ENCODE measurements at places on chromosomes 1 and 21.
A peak's percentile ranks its signal among the peaks of the same experiment; 100 is the strongest.

- DNase-seq = no peak
- H3K36me3 ChIP-seq = no peaks in the 10 kb centered on the region
- peaks cover 5% of the 10 kb centered on the region for H3K27me3 ChIP-seq
- H3K4me3 ChIP-seq = no peak overlapping the region
- H3K27ac ChIP-seq = no peak overlapping the region
- no peaks in the 10 kb centered on the region for H3K4me1 ChIP-seq
These were observed 56.2 kb upstream of the RASAL2 start for GRCh38 chr1:178037510-178038253.

- H3K27me3 ChIP-seq = peaks cover 23% of the 10 kb centered on the region
- no peak overlapping the region for H3K27ac ChIP-seq
- H3K4me3 ChIP-seq = no peak overlapping the region
- no peaks in the 10 kb centered on the region for H3K36me3 ChIP-seq
- peak; percentile 27 for DNase-seq
- H3K4me1 ChIP-seq = no peaks in the 10 kb centered on the region
These were observed 61.4 kb upstream of the LRRN2 start for GRCh38 chr1:204746838-204747442.

DNA sequence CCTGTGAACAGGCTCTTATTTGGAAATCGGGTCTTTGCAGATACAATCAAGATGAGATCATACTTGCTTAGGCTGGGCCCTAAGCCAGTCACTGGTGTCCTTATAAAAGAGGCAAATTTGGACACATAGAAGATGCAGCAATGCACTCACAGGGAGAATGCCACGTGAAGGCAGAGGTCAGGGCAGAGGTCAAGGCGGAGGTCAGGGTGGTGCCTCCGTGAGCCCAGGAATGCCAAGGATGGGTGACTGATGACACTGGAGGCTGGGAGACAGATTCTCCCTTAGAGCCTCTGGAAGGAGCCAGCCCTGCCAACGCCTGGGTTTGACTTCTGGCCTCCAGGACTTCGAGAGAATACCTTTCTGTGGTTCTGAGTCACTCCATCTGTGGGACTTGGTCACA lies 22.8 kb upstream of the C1orf174 start:
- H3K27me3 ChIP-seq = no peaks in the 10 kb centered on the region
- DNase-seq = no peak
- peaks cover 5% of the 10 kb centered on the region for H3K4me1 ChIP-seq
- H3K4me3 ChIP-seq = no peak overlapping the region

- no peaks in the 10 kb centered on the region for H3K36me3 ChIP-seq
- H3K4me3 ChIP-seq = no peak overlapping the region
- no peaks in the 10 kb centered on the region for H3K27me3 ChIP-seq
- H3K27ac ChIP-seq = no peak overlapping the region
- DNase-seq = no peak
These were observed 284.1 kb downstream of the BRINP3 start for GRCh38 chr1:190193508-190194115.

- no peak overlapping the region for H3K4me3 ChIP-seq
- no peaks in the 10 kb centered on the region for H3K27me3 ChIP-seq
- H3K27ac ChIP-seq = peak overlapping the region; percentile 78
- no peak for DNase-seq
- H3K4me1 ChIP-seq = peaks cover 46% of the 10 kb centered on the region
These were observed 21.9 kb upstream of the ALDH4A1 start for GRCh38 chr1:18924221-18924691.

GRCh38 chr1:44217809-44218410 lies 4.6 kb downstream of the DMAP1 start:
- no peaks in the 10 kb centered on the region for H3K27me3 ChIP-seq
- no peak overlapping the region for H3K27ac ChIP-seq
- H3K4me3 ChIP-seq = no peak overlapping the region

DNA sequence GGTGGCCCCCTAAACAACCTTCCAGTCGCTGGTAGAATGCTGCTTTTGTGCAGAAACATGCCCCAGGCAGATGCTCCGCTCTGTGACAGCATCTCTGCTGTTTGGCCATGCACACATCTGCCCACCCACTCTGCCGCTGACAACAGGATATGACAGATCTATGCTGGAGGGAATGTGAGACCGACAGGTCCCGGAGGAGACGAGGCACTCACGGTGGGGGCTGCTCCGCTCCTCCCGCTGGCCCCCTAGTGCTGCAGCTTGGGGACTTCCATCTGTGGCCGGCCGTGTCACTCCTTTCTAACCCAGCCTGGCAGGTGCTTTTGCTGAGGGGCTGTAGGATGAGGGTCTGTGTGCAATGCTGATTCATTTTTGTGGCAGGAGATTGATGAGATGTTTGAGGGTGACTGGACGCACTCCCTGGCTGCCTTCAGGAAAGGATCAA lies 49.1 kb upstream of the DMRTB1 start:
- H3K4me1 ChIP-seq = peaks cover 53% of the 10 kb centered on the region
- H3K4me3 ChIP-seq = no peak overlapping the region
- DNase-seq = no peak
- no peaks in the 10 kb centered on the region for H3K36me3 ChIP-seq
- H3K27ac ChIP-seq = peak overlapping the region; percentile 71

DNA sequence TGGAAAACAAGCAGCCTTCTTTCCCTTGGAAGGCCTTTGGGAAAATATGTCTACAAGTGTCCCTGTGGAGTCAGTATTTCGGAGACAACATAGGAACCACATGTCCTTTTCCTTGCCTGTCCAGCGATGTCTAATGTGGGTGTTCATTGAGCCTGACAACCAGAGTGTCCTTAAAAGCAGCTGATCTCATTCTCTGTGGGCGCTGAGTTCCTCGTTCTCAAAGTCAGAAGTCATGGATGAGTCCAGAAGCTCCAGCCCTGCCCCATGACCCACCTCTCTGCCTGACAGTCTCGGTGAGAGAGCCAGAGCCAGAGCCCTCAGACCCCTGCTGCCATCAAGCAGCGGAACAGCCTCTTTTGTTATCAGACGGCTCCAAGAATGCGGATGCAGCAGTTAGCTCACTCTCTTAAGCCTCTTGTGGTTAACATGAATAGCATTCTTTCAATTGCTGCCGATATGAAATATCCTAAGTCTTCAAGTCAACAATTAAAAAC lies 329.2 kb downstream of the TGFB2 start:
- H3K4me3 ChIP-seq = no peak overlapping the region
- H3K27ac ChIP-seq = no peak overlapping the region
- no peaks in the 10 kb centered on the region for H3K4me1 ChIP-seq
- no peaks in the 10 kb centered on the region for H3K36me3 ChIP-seq
- no peak for DNase-seq

DNA sequence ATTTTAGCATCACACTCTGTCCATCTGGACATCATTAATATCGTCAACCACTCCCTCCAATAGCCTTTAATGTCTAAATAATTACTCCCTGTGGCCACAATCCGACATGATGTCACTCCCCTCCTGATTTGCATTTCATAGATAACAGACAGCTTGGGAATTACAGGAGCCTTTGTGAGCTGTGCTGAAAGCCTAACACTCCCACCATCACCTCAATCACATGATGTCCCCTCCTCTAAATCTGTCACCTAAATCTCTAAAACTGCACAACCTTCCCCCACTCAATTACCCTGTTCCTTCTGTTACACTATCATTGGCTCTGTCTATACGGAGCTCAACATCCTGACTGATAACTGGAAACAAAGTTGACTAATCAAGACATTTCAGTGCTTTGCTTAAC lies 14.3 kb downstream of the NHLH2 start:
- peaks cover 6% of the 10 kb centered on the region for H3K4me1 ChIP-seq
- no peak overlapping the region for H3K27ac ChIP-seq
- peaks cover 62% of the 10 kb centered on the region for H3K27me3 ChIP-seq
- DNase-seq = no peak

GRCh38 chr1:166511761-166512160 lies 327.5 kb upstream of the POGK start:
- H3K4me3 ChIP-seq = no peak overlapping the region
- H3K36me3 ChIP-seq = no peaks in the 10 kb centered on the region
- DNase-seq = no peak
- H3K27ac ChIP-seq = no peak overlapping the region

DNA sequence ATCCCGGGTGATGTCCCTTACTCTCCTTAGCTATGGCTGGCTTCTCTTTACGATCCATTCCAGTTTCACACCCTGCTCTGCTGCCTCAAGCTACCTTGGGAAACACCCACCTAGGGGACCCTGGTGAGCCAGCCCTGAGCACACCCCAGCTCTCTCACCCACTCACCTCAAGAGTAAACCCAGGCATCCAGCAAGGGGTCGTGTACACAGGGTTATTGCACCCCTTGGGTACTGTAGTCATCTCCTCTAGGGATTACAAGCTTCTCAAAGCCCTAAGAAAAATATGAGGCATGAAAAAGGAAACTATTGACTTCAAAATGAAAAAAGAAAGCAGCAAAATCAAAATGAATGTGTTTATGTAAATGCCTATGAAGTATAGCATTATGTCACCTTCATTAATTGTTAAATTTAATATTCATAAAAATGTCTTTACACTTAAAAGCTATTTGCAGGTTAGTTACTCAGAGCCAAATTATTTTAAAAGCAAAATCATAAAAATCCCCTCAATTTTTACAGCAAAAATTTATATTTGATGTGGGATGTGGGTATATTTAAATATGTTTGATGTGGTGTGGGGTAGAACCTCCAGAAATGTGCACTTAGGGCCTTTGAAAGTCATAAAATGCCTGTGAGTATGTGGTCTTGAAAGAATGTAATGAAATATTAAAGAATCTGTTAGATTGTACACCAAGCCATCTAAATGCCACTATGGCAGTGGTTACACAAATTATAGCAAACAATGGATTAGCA lies 190.3 kb downstream of the C1orf94 start:
- H3K27ac ChIP-seq = no peak overlapping the region
- H3K36me3 ChIP-seq = no peaks in the 10 kb centered on the region
- H3K4me3 ChIP-seq = no peak overlapping the region
- DNase-seq = no peak
- H3K4me1 ChIP-seq = no peaks in the 10 kb centered on the region

GRCh38 chr1:164564378-164564777 lies 5.4 kb downstream of the PBX1 start:
- no peaks in the 10 kb centered on the region for H3K36me3 ChIP-seq
- DNase-seq = no peak
- peaks cover 26% of the 10 kb centered on the region for H3K27me3 ChIP-seq
- H3K4me1 ChIP-seq = peaks cover 2% of the 10 kb centered on the region
- H3K4me3 ChIP-seq = no peak overlapping the region

DNA sequence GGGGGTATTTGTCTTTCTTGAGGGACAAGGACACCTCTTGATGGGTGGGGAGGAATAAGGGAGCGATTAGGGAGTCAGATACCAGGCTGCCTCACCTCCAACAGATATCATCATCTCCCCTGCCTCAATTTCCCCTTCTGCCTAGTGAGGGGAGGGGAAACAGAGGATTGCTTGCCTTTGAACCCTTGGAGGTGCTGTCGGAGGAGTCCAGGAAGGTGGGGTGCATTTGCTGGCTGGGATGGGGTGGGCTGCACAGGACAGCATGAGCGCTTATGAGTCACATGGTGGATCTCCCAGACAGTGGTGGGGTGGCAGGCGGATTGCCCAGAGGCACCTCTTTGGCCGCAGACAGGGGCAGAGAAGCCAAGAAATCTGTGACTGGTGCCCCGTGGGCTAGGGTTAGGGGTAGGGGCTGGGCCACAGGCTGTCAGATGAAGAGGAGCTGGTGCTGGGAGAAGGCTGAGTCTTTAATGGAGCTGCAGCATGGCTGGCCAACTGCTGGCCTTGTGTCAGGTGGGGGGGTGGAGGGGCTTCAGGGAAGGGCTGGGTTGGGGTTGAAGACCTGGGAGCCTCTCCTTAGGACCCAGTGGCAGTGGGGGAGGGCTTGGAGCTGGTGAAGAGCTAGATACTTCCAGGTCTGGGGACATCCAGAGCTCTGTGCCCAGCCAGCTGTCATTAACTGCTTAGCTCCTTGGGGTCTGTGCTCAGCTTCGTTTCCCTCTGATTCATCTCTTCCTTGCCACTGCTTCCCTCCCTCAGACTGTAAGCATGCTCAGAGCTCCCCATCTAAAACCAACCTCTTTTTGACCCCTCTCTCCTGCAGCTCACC lies 7.0 kb upstream of the ADORA1 start:
- H3K27me3 ChIP-seq = peaks cover 43% of the 10 kb centered on the region
- H3K27ac ChIP-seq = no peak overlapping the region
- DNase-seq = no peak

- H3K36me3 ChIP-seq = no peaks in the 10 kb centered on the region
- H3K4me1 ChIP-seq = peaks cover 17% of the 10 kb centered on the region
- no peak overlapping the region for H3K4me3 ChIP-seq
- no peak for DNase-seq
- H3K27ac ChIP-seq = no peak overlapping the region
- peaks cover 27% of the 10 kb centered on the region for H3K27me3 ChIP-seq
These were observed 7.0 kb downstream of the INSRR start for GRCh38 chr1:156851779-156852417.

DNA sequence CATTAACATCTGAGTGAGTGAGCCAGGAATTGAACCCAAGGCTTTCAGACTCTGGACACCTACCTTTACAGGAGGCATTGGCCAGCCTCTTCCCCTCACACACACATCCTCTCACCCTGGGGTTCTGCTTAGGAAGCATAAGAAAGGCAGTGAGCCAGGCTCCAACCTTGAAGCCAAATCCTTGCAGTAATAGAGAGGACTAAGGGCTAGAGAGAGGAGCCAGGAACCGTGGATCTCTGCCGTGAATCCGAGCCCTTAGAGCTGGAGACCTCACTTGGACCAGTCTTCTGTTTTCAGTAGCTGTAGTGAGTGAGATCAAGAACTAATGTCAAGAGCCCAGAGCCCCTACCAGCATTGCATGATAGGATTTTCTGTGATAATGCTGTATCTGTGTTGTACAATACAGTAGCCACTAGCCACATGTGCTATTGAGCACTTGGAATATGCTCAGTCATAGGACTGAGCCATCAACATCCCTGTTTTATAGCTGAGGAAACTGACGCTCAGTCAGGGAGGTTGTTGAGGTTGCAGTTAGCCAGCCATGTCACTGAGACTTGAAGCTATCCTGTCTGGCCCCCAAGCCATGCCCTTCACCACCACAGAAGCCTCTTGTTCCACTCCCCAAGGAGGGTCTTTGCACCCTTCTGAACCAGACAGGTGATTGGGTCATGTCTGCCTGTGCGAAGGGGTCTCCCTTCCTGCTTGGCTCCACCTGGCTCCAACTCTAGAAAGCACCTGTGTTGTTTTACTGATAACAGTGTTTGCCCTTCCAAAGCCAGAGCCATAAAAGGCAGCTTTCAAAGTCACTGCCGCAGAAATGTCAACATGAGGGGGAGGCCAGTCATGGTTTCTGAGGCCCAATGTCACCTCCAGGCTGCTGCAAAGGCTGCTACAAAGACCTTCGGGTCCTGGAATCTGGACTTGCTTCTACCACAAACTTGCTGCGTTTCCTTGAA lies 101.1 kb upstream of the JUN start:
- H3K27ac ChIP-seq = no peak overlapping the region
- H3K4me1 ChIP-seq = peaks cover 31% of the 10 kb centered on the region
- DNase-seq = no peak
- no peaks in the 10 kb centered on the region for H3K36me3 ChIP-seq
- H3K27me3 ChIP-seq = no peaks in the 10 kb centered on the region

- H3K27me3 ChIP-seq = no peaks in the 10 kb centered on the region
- peaks cover 50% of the 10 kb centered on the region for H3K4me1 ChIP-seq
- DNase-seq = no peak
- peak overlapping the region; percentile 81 for H3K27ac ChIP-seq
- no peak overlapping the region for H3K4me3 ChIP-seq
These were observed 13.3 kb upstream of the TRAF3IP3 start for GRCh38 chr1:209742409-209743144.

Measured in activated T-helper 2 cell treated with anti-CD3 and anti-CD28 coated beads, Interferon-gamma antibody, Interleukin-2, Interleukin-4, amounts not matched to agents 10 μg/mL and 5 μg/mL and 100 μg/mL, durations not matched to agents 14 hours and 24 hours and 36 hours (primary cell).